ENCODE measurements at places on chromosomes 12 and 14.

GRCh38 chr12:131460520-131460919 lies 250.4 kb upstream of the SFSWAP start:
- DNase-seq = no peak

- DNase-seq = no peak
Observed at GRCh38 chr14:88488081-88488480, 66.7 kb downstream of the PTPN21 start.

- DNase-seq = no peak
Observed at GRCh38 chr12:57111031-57111734, at the start of gene STAT6. Gene STAT6, minus strand, starts transcription at chr12:57111362. Its CDS starts 3,084 bp downstream, at chr12:57108278.

GRCh38 chr14:101412739-101413138 lies 148.6 kb upstream of the DIO3 start:
- no peak for DNase-seq

DNA sequence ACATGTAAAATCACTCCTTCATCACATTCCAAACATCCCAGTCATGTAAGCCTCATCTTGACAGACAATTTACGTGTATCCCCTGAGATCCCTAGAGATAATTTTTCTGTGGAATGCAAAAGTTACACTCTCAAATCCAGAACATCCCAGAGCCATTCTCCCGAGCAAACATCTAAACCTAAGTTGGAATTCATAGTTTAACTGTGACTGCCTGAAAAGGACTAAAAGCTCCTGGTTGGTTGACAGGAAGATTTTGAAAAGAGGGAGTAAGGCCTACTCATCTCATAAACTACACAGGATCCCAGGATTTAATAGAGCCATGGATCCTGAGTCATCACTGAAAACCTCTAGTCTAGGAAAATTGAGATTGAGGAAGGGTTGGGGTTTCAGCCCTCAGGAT lies 123.6 kb downstream of the SCN8A start:
- no peak for DNase-seq

GRCh38 chr12:121537814-121538698 lies 42.8 kb downstream of the KDM2B start:
- DNase-seq = no peak

GRCh38 chr14:22847661-22848341 lies 11.4 kb downstream of the MMP14 start:
- DNase-seq = no peak

- DNase-seq = no peak
Observed at GRCh38 chr12:104291867-104292524, 11.5 kb upstream of the EID3 start.

DNA sequence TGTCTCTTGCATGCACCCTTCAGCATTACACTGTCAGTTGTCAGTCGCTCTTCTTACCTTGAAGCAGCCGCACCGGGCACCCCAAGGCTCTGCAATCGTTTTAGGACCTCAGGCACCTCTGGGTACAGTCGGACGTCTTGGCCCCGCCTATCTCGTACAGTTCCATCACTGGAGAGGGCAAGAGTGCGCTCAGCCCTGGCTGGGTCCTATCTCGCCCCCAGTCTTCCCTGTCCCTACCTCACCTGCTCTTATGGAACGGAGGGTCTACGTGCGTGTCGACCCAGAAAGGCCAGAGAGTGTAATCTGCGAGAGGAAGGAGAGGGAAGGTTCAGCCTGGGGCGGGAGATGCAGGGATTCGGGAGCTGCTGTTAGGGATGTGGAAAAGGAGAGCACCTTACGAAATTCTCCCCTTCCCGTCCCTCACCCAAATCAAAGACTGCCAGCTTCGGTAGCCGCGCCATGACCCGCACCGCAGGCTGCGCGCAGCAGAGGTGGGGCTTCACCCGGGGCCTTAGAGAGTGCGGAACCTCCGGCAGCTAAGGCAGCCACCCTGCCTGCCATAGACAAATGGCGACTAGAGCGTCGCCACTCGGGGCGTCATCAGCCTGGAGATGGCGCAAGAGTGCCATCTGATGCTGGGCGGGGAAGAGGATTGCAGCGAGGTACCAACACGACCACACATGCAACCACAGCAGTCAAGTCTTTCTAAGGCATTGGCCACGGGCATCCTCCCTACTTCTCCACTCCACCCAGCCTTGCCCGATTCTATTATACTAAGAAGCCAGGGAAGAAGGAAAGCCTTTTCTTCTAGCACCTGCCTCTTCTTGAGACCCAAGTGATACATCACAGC lies at the start of gene MDP1:
TSS of gene MDP1 (minus strand) at position 572 of the 850 bp plus-strand sequence. CDS start at position 461, 111 bp downstream.
- peak; percentile 57 for DNase-seq

GRCh38 chr14:100641274-100641860 lies 54.1 kb upstream of the BEGAIN start:
- no peak for DNase-seq

DNA sequence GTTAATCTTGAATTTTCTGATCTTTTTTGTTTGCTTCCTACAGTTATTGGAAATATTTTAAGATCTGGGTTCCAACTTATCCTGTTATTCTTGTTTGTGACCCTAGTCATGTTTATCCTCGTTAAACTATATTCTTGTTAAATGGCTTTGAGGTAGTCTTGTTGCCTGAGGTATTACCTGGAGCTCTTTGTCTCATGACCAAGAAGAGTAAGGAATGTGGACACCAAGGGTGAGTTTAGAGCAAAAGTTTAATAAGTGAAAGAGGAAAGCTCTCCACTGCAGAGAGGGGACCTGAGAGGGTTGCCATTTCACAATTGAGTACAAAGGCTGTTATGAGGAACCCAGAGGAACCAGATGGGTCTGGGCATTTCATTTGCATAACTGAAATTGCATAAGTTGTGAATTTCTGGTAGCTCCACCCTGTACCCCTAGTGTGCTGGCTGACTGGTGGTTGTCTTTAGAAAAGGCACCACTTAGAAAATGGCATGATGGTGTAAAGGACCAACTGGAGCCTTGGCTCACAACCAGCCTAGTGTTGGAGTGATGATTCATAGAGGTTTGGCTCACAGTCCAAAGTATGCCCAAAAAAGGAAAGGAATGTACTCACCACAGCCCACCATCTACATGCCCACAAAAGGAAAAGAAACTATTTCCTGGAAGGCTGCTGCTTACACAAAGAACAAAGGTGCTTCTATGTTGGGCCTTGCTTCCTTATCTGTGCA lies 36.7 kb upstream of the RESF1 start:
- no peak for DNase-seq

GRCh38 chr12:112169161-112169872 lies 44.0 kb downstream of the TRAFD1 start:
- no peak for DNase-seq

DNA sequence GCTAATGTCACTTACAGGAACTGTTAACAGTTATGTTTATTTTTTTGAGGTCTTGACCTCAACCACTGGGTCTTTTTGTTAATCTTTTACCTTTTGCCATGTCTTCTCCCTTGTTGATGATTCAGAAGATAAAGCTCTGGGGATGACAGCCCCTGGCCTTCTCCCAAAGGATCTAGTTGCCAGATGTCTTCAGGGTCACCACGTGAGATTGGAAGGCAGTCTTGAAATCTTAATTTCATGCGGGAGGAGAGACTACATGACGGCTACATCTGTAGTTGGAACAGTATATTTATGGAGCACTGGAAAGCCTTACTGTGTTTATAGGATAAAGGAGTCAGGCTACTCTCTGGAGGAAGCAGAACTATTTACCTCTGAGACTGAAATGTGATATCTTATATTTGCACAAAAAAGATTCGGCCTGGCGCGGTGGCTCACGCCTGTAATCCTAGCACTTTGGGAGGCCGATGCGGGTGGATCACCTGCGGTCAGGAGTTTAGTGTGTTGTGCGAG lies 5.6 kb downstream of the MLEC start:
- no peak for DNase-seq

- DNase-seq = no peak
Observed at GRCh38 chr14:89721956-89722355, 232.6 kb downstream of the EFCAB11 start.

Data from NCI-H1436 treated with DMSO at 0.1 percent for 48 hours (cell line).